ENCODE measurements at places on chromosomes 1 and 21.

GRCh38 chr1:71049951-71050598 is 2.5 kb upstream of the PTGER3 start:
- DNase-seq, result no peak

DNA sequence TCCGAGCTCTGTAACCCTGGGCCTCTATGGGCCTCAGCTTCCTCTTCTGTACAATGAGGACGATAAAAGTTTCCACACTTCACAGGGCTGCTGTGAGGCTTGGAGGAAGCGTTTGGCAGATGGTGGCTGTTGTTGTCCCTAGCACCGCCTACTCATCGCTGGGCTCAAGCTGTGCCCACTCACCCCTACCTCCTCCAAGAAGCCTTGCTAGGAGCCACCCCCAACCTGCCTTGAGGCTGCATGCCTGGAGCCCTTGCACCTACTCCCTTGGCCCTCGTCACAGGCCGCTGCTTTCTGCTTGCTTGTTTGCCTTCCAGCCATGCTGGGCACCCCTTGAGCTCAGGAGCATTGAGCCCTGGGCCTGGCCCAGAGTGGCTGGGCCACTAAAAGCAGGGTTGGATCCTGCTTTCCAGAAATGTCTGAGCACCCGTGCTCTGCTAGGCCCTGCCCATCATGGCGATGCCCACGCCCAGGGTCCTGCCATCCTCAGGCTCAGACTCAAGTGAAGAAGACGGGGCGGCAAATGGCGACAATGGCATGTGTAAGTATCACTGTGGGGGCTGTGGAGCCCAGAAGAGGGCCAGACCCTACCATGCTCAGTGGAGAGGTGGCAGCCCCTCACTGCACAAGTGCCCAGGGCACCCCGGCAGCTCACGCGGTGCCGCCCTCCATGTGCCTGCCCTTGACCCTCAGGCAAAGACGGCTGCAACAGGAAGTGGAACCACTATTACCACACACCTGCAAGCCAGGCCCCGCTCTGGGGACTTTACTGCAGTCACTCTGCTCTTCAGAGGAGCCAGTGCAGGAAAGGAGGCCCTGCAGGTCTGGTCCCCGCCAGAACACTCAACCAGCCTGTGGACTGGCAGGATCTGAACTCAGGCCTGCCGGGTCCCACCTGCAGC is 9.5 kb downstream of the SH3BGRL3 start:
- peak; percentile 42 for DNase-seq

DNA sequence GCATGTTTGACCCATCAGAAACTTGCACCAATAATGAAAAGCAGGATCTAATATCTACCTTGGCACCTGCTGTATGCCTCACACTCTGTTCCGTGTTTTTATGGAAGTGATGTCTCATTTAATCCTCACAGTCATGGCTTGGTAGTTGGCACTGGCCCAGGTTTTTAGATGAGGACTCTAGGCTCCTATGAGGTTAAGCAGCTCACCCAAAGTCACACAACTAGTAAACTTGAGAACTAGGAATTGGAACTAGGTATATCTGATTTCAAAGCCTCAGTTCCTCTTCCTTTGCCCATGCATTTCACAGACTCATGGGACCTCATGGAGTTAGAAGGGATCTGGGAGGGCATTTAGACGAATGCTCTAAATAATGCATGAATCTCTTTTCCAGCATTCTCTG is 21.3 kb upstream of the TARBP1 start:
- DNase-seq, result no peak

GRCh38 chr1:81466961-81467360 is 333.8 kb upstream of the ADGRL2 start:
- no peak for DNase-seq

GRCh38 chr1:229942501-229942900 is 124.5 kb upstream of the GALNT2 start:
- DNase-seq, result no peak

DNA sequence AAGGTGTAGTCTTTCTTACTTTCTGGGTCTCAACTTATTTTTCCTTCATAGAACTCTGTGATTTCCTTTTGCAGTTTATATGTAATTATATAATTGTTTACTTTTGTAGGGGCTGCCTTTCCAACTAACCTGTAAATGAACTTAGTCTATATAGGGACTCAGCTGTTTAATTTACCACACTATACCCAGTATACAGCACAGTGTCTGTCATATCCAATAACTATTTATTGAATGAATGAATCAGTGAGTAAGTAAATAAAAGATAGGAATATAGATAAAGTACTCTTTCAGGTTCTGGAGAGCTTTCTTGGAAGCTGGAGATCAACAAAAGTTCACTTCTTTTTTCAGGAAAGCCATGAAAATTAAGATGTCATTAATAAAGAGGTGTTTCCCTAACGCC is 174.8 kb downstream of the NTNG1 start:
- DNase-seq, result no peak

DNA sequence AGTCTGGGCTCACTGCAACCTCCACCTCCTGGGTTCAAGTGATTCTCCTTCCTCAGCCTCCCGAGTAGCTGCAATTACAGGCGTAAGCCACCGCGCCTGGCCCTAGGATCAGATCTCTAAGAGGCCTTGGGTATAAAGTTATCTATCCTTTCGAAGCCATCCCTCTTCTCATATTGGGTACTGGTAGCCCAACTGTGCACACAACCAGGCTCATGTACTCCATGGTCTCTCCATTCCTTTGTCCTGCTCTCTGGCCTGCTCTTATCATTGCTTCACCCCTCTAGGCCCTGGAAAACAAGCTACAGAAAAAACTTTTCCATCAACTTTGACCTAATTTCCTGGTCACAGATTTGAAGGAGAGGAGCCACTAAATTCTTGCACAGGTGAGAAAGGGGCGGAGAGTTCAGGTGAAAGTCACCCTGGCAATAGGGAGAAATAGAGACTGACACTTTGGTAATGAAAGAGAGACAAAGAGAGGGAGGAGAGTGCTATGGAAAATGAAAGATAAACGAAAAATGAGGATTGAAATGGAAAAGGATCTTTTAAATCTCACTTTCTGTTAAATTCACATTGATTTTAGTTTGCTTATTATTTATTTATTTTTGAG is 6.0 kb downstream of the TXNIP start:
- no peak for DNase-seq

DNA sequence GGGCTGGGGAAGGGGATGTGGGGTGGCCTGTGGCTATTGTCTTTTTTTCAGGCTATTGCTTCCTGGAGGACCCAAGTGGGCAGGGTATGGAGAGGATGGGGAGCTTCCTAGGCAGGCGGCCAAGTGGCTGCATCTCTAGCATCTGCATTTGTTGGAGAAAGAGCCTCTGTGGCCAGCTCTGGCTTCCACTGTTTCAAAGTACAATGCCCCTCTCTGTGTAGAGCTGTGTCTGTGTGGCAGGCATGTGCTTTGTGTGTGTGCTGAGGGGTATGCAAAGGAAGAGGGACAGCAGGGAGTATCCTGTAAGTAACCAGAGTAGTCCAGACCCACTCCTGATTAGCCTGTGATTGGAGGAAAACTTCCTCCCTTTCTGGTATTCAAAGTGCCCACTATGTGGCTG is 40.6 kb downstream of the KCNA2 start:
- no peak for DNase-seq

DNA sequence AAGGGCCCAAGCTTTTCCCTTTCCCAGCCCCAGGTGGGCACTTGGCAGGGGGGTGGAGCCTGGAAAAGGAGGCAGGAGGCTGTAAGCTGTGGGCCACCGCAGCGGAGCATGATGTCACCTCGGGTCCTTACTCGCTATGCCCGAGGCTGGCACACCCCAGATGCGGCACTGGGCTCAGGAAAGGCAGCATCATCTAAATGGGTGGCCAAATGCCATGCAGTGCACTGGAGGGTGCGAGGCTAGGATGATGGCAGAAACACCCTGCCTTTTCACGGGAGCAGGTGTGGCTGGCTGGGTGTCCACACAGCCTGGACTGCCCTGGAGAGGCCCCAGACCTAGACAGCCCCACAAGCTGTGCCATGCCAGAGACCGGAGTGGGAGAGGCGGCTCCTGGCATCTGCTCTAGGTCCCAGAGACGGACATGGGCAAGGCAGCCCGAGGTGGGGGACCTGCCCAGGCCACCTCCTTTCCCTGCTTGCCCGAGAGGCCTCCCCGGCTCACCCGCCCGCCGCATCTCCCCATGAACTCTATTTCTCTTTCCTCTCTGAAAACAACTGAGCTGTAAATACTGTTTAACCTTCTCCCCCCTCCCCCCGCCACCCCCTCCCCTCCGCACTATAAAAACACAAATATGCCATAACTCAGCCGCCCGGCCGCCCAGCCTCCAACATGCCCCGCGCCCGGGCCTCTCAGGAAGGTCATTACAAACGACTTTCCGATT is 124.7 kb downstream of the CASZ1 start:
- no peak for DNase-seq

GRCh38 chr21:25508364-25508763 is 98.9 kb downstream of the MRPL39 start:
- no peak for DNase-seq

GRCh38 chr1:151626740-151627334 is 15.0 kb downstream of the SNX27 start:
- no peak for DNase-seq

DNA sequence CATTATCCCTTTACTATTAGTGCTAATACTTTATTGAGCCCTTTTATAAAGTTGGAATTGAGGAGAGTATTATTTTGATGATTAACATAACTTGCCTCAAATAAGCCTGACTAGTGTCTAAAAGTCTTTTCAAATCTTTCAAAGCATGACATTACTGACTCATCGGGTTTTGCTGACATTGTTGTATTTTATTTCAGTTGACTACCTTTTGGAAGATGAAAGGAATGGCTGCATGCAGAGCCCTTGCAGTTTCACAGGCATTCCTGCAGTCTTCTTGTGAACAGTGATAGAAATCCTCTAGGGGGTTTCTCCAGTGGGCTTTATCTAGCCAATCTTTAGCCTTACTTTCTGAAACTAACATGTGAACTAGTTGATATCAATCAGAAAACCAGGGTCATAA is 43.0 kb upstream of the TMEM61 start:
- no peak for DNase-seq

DNA sequence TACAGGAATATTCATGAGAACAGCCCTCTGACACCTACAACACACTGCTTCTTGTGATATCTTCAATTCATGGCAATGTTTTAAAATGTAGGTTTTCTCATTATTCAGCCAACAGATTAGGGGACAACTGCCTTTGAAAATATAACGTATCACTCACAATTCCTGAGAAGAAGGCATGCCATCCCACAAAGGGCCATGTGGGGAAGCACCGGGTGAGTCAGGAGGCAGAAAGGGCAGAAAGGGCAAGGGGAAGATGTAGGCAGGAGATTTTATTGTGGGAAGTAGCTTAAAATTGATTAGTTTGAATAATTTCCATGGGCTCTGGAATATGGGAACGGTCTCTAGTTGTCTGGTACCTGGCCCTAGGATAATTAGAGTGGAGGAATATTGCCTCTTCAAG is 165.7 kb downstream of the HHIPL2 start:
- DNase-seq, result no peak

DNA sequence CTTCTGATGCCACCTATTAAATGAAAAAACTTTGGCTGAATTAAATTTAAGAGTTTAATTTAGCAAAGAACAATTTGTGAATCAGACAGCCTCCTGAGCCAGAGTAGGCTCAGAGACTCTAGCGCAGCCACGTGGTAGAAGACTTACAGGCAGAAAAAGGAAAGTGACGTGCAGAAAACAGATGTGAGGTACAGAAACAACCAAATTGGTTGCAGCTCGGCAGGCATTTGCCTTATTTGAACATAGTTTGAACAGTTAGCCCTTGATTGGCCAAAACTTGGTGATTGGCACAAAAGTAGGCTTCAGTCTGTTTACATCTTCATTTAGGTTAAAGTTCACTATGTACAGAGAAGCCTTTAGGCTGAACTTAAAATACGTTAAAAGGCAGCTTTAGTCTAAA is 22.9 kb downstream of the TCP10L start:
- no peak for DNase-seq

- no peak for DNase-seq
Measured at GRCh38 chr1:50300297-50300696, 122.9 kb downstream of the DMRTA2 start.

DNA sequence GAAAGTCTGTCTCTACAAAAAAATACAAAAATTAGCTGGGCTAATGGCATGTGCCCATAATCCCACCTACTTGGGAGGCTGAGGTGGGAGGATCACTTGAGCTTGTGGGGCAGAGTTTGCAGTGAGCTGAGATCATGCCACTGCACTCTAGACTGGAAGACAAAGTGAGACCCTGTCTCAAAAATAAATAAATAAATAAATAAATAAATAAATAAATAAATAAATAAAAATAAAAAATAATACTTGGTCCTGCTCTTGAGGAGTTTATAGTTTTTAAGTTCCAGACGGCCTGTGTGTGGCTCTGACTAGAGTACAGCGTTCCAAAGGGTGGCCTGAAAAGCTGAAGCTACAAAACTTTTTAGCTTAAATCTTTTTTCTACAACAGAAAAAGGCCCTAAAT is 35.1 kb downstream of the PCSK9 start:
- DNase-seq, result no peak

- no peak for DNase-seq
Measured at GRCh38 chr21:15015622-15016471, 49.0 kb downstream of the NRIP1 start.

DNA sequence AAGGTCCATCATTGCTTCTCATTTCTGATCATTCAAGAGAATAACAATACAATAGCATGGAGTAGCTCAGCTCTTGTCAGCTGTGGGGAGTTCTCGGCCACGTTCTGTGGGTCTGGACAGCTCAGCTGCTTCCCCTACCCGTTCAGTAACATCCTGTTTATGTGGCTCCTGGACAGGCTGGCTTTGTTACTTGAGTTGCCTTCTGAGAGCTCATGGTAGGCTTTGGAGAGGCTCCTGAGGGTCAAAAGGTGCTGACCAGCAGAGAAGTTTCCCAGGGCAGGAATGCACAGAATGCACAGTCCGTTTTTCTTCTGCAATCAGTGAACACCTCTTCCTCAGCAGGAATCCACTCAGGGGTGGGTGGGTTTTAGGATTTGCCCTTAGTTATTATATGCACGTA is 36.0 kb downstream of the KAZN start:
- no peak for DNase-seq

GRCh38 chr1:224054012-224054411 is 59.9 kb upstream of the FBXO28 start:
- no peak for DNase-seq

- DNase-seq, result no peak
Measured at GRCh38 chr1:173212952-173213491, 5.9 kb upstream of the TNFSF4 start.

DNA sequence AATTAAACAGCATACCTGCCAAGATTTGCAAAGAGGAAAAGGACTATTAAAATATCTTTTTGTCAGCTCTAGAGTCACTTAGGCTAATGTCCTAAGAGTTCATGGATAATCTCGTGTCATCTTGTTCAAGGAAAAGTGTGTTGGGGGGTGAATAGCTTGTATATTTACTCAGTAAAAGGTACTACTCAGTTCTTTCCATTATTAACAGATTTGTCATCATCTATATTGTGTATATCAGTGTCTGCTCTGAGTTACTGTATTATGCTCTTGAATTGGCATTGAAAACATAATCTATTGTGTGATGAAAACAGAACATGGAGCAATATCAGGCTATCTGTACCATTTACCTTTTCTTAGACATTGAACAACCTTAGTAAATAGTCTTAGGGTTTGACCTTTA is 41.9 kb downstream of the SMG7 start:
- DNase-seq, result no peak

All from stimulated activated CD4-positive, alpha-beta T cell treated with anti-CD3 and anti-CD28 coated beads, Interleukin-2, amount 100 ng/mL, for 24 hours (primary cell).